Fibroblast of skin of left biceps (primary cell): ENCODE measurements at places on chromosomes 3 and 15.
A peak's percentile ranks its signal among the peaks of the same experiment; 100 is the strongest.

GRCh38 chr3:69723389-69723788 is 15.9 kb upstream of the MITF start:
- DNase-seq: no peak

GRCh38 chr3:125437631-125438435 is 62.7 kb upstream of the ZNF148 start:
- no peak for DNase-seq

GRCh38 chr15:88849376-88850072 is 45.8 kb downstream of the HAPLN3 start:
- no peak for DNase-seq

- DNase-seq: no peak
Observed at GRCh38 chr3:155064920-155065319, 15.2 kb upstream of the MME start.

DNA sequence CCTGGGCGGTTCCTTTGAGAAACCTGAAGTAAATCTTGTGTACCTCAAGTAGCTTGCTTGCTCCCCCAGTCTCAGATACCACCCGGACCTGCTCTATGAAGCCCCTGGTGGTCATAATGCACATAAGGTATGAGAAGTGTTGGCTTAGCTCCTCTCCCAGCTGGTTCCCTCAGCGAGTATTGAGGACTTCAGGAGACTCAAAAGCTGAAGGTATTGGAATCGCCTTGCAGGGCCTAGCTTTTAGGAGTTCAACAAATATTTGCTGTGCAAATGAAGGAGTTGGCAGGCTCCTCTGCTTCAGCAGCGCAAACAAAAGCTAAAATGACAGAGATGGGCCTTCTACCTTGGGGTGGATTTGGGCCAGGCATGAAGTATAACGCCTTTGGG is 1.7 kb downstream of the CMTM8 start:
- no peak for DNase-seq

DNA sequence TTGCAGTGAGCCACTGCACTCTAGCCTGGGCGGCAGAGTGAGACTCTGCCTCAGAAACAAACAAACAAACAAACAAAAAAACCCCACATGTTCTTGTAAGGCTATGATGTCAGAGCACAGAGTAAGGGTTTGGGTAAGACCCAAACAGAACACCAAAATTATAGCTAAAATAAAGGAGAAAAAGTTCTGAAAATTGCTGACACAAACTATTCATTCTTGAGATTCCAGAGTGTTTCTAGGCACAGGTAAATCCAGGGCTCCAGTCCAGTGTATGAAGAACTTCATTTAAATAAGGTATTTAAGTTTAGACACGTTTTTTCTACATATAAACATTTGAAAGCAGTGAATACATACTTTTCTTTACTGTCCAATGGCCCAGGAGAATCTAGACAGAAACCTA is 3.9 kb downstream of the CDC25A start:
- no peak for DNase-seq

- DNase-seq: no peak
Observed at GRCh38 chr15:84976746-84977345, 4.8 kb upstream of the PDE8A start.

DNA sequence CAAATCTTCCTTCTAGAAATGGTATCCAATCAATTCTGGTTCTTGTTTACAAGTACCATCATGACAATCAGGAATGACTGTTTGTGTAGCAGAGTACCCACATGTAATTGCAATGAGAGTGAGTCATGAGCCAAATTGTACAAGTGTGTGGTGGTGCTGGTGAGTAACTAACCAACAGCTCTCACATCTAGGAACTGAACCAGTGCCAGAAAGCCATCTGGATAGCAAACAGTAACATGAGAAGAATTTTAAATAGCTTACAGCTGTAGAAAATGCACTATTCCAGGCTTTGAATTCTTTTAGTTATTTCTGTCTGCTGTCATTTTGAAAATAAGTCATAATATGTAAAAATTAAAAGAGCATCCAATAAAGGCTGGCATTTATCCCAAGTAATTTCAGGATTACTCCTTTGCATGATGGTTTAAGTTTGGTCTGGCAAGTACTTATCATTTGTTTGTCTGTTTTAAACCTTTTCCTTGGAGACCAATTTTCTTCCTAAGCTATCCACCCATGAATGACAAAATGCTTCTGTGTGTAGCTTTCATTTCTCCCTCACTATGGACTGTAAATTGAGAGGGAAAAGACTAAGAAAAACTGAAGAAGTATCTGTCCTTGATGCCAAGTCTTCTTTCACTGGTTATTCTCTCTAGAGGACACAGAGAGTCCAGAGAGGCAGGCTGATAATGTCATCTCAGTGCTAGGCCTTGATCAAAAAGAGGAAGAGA is 60.0 kb downstream of the PIK3CB start:
- DNase-seq: peak; percentile 99

- no peak for DNase-seq
Observed at GRCh38 chr3:37862903-37863815, 1.5 kb downstream of the CTDSPL start.

- no peak for DNase-seq
Observed at GRCh38 chr3:14687360-14687759, 12.4 kb downstream of the C3orf20 start.

DNA sequence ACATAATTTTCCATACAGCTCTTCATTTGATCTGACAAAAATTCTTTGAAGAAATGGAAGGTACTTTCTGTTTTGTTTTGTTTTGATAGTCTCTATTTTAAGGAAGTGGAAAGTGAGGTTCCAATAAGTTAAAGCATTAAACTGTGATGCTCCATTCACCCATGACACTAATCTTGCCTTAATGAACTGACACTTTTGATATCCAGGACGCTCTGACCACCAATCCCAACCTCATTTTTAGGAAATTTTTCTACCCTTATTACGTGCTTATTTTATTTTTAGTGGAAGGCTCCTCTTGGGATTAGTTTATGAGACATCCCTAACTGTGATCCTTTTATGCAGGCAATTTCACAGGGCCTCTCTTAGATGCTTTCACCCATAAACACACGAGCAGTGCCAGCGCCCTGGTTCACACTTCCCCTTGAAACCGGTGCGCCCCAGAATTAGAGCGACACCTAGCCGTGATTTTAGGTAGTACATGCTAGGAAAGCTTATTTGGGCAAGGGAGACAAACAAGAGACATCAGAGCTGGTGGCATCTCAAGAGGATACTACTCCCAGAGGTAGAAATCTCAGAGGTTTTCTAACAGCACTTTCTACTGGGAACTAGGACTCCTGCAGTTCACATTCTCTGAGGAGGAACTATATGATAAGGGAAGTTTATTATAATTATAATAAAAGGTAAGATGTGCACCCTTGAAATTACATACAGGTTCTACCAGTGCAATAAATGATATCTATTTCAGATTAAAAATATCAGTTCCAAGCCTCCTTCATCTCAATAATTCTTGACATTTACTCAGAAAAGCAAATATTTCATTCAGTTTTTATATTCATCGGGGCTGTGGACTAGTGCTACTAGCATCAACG is 173.9 kb downstream of the SLC9A9 start:
- peak; percentile 30 for DNase-seq

- no peak for DNase-seq
Observed at GRCh38 chr15:97995881-97996603, 35.5 kb downstream of the ARRDC4 start.

DNA sequence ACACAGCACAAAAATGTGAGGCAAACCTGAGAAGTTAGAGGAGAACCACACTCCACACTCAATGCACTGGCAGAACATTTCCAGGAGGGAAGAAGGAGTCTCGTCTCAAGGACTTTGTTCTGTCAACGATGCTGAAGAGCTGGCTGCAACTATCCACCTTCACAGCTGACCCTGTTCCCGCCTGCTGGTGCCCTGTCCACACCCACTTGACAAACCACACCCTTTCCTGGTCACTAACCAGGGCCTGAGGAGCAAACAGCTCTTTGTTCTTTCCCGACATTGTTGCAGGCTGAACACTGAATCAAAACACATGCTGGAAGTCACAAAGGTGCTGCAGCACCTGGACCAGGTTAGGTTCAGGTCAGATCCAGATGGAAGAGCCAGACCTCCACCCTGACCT is 92.6 kb upstream of the ARRDC4 start:
- no peak for DNase-seq

GRCh38 chr3:122003112-122003511 is 18.9 kb downstream of the ILDR1 start:
- DNase-seq: no peak

DNA sequence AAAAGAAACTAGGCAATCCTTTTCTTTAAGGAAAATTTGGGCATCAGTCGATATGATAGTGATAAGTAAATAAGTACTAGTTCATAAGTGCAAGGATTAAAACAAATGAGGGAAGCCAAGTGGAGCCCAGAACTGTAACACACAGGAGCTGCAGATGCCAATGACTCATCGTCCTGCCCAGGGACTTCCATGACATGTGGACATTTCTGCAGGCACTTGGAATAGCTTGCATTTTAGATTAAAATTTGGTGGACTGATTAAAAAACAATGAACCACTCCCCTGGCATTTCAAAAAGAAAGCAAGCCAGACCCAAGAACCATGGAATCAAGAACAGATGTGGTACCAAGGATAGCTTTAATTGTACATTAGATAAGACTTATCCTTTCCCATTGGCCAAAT is 2.9 kb downstream of the SAMD7 start:
- DNase-seq: no peak

GRCh38 chr3:108134555-108134880 is 43.7 kb upstream of the CD47 start:
- no peak for DNase-seq

GRCh38 chr3:43171748-43172147 is 65.9 kb upstream of the POMGNT2 start:
- no peak for DNase-seq

- no peak for DNase-seq
Observed at GRCh38 chr3:188053036-188053340, 101.0 kb upstream of the LPP start.

- no peak for DNase-seq
Observed at GRCh38 chr15:91331581-91331980, 231.5 kb downstream of the SV2B start.

DNA sequence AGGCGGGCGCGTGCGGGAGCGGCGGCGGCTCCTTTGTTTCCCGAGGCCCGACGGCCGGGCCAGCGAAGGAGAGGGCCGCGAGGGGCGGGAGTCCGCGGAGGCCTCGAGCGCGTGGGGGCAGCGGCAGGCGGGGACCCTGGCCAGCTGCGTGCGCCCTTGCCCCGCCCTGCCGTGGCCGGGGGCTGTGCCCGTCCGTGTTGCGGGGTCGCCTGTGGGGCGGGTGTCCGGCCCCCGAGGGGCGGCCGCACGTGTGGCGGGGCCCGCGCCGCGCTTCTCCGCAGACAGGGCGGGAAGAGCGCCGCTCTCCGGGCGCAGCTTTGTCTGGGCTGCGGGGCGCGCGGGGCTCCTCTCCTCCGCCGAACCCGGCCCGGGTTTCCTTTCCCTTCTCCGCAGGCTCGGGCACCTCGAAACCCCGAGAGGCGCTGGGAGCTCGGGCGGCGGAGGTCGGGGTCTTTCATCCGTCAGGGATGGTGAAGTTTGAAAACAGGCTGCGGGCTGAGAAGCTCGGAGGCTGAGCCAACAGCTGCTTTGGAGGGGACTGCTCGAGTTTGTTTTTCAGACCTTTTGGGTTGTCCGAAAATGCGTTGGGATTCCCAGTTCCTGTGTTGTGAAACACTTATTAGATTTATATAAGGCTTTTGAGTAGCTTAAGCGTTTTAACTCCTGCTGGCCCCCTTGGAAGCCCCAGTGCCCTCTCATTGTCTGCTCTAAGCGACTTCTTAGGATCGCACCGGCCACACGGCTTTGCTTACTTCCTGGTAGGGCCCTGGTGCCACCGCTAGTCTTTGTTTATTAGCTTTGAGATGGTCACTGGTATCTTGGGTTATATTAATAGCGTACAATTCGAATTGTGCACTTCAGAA is 817 bp downstream of the USP3 start:
- no peak for DNase-seq

- no peak for DNase-seq
Observed at GRCh38 chr15:38147246-38147645, 105.4 kb upstream of the SPRED1 start.

DNA sequence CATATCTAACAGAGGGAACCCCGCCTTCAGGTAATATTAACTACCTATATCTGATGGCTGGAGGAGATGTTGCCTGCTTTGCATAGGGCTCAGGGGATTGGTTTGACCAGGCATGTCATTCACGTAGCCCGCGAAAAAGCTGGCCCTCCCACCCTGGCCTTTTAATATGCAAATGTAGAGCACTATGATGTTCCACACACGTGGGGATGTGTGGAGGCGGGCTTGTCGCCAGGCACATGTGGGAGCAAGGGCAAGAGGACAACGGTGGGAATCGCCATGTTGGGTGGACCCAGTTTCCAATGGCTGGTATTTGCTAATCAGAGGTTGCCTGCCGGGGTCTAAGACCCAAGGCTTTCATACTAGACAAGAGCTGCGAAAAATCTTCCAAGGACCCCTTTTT is 469.8 kb downstream of the ZPLD1 start:
- no peak for DNase-seq

GRCh38 chr15:27426805-27427204 is 455.8 kb downstream of the GABRG3 start:
- no peak for DNase-seq

GRCh38 chr15:20352241-20353200 is 189.1 kb downstream of the GOLGA6L6 start:
- DNase-seq: no peak

GRCh38 chr3:127371846-127372245 is 84.0 kb upstream of the PRR20G start:
- DNase-seq: no peak

GRCh38 chr3:47008851-47009224 is 29.4 kb downstream of the NBEAL2 start:
- DNase-seq: no peak
